Stimulated activated CD8-positive, alpha-beta memory T cell treated with anti-CD3 and anti-CD28 coated beads, Interleukin-15, amount 100 ng/mL, for 48 hours (primary cell): ENCODE measurements at places on chromosomes 5 and 9.

- no peak for DNase-seq
Observed at GRCh38 chr5:125331987-125332598, 585.7 kb upstream of the ZNF608 start.

GRCh38 chr5:142650060-142650459 is 35.8 kb downstream of the FGF1 start:
- no peak for DNase-seq

- DNase-seq = no peak
Observed at GRCh38 chr5:123671042-123671441, 159.1 kb downstream of the CSNK1G3 start.

GRCh38 chr5:19880859-19881436 is 107.1 kb downstream of the CDH18 start:
- no peak for DNase-seq

DNA sequence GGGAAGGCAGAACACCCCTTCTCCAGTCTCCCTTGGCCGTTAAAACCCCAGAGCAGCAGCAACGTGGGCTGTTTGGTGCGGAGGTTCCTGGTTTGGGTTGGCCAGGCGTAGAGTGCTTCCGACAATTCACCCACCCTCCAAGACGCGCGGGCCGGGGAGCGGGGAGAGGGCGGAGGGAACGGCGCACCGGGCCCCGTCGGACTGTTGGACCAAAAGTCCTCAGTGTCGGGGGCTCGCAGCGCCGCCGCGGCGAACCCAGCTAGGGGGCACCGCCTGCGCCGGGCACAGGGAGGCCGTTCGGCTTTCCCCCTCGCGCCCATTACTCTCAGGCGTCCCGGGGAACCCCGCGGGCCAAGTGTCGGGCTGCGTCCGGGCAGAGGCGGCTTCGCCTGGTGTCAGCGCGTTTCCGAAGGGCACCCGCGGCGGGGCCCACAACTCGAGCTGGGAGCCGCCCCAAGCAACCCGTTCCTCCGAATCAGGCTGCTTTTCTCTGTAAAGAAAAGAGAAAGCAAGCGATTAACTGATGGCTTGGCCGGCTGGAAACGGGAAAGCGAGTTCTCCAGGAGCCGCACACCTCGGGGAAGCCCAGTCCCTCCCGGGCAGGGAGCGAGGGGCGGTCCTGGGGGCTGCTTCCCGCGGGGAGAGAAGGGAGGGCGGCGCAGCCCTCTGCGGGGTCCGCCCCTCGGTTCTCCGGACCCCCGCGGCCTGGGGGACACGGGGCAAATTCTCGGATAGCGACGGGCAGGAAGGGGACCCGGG is 145.5 kb downstream of the ERCC6L2 start:
- DNase-seq = no peak

DNA sequence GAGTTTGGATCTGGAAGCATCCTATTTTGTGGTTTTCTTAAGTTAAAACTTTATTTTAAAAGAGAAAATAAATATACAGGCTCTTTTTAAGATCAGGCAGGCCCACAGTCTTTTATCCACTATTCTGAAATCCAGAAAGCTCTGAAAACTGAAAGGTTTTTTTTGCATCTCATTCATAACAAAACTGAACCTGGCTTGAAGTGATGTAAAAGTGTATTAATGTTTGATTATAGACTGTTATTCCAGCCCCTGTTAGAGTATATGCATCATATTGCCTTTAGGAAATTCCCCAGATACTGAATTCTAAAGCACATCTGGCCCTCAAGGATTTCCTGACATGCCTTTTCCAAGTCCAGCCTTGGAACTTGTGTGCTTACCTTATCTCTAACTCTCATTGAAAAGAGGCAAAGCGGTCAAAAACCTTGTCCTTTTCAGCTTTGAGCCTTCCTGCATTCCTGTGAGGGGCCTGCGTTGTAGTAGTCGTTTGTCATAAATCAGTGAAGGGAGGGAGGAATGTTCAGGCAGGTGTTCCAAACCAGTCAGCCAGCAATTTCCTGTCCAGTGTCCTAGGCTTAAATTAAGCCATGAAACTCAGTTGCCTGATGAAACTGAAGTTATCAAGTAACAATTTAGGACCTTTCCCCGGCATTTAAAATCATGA is 110.4 kb downstream of the TLE4 start:
- DNase-seq = no peak

- DNase-seq = no peak
Observed at GRCh38 chr5:16131878-16132277, 47.7 kb downstream of the MARCHF11 start.

GRCh38 chr9:15253786-15254185 is 53.2 kb downstream of the TTC39B start:
- no peak for DNase-seq

DNA sequence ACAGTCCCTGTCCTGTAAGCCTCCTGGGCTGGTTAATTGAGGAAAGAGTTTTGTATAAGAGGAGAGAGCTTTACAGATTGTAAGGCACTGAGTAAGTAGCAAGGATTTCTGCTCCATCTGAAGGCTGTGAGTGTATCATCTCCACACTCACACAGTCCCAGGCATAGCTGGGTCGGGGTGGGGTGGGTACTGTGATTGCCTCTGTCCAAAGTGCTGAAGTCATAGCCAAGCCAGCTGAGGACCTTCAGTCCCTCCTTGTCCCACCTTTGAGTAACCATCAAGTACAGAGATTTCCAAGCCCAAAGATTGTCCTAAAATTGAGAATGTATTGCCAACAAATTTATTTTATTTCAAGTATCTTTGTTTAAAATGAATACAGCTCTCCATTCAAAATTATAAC is 5.5 kb upstream of the DNAJB5 start:
- DNase-seq = no peak

- no peak for DNase-seq
Observed at GRCh38 chr5:7209658-7210057, 186.3 kb upstream of the ADCY2 start.

GRCh38 chr5:153879596-153879995 is 159.1 kb downstream of the FAM114A2 start:
- DNase-seq = no peak

DNA sequence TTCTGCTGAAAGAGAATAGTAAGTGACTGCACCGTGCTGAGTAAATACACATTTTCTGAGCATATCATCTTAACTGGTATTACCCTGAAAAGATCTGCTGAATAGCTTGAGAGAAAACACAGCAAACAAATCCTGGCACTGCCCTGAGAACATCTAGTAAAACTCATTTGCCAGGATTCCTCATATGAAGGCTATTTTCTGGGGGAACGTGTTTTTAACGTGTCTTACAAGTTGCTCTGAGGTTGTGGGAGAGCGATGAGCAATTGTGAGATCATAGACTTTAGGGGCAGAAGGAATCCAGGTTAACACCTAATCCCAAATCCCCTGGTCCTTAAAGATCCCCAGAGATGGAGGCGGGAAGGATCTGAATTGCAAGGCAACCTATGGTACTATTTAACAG is 331.9 kb upstream of the RFX3 start:
- no peak for DNase-seq

GRCh38 chr9:125272697-125273096 is 11.1 kb downstream of the GAPVD1 start:
- no peak for DNase-seq

- DNase-seq = no peak
Observed at GRCh38 chr9:116544896-116545295, 142.2 kb upstream of the TRIM32 start.

DNA sequence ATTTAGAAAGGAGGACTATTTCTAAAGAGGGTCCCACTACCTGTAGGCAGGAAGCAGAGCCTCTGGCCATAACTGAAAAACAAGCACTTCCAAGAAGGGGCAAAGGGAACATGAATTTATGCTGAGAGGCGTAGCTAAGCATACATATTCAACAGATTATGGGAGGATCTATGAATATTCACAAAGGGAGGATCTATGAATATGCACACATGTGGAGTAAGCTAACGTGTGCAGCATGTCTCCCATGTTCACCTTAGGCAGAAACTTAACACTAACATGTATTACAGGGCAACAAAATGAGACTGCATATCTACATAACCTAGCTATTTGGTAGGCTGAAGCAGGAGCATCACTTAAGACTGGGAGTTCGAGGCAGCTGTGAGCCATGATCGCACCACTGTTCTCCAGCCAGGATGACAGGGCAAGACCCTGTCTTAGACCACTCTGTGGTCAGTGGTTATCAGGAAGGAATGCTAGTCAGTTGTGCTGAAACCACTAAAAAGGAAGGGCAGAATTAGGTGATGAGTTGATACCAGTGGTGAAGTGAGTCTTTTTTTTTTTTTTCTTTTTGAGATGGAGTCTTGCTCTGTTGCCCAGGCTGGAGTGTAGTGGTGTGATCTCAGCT is 20.8 kb downstream of the FXN start:
- no peak for DNase-seq

GRCh38 chr5:122051569-122051968 is 26.5 kb downstream of the LOX start:
- DNase-seq = no peak

DNA sequence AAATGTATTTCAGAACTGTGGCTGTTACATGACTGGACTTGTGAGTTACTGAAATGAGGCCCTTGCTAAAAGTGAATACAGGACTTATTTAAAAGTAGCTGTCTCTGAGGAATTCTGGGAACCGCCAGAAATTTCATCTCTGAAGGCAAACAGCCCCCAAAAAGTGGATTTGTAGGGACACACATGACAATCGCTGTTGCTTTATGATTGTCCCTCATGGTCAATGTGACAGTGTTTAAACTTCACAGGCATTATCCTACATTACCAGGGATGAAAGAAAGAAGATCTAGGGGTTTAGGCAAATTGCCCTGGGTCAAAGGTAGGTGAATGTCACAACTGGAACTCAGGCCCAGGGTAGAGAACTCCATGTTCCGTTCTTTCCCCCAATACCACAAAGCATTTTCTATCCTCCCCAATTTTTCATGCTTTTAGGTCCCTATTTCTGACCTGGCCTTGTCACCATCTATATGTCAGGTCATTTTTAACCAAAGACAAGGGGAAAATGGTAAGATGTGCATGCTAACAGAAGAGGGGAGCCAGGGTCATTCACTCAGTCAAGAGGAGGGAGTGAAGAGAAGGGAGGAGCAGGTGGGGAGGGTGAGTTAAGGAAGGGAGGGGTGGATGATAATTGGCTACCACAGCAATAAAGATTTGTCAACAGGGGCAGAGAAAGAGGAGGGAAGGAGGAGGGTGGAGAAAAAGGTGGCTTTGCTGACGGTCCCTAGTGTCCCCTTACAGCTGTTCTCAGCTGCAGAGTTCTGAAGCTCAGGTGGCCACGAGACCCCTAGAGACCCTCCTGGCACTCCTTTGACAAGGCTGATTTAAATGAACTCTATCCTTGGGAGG is 57.8 kb upstream of the GLRX start:
- DNase-seq = no peak

DNA sequence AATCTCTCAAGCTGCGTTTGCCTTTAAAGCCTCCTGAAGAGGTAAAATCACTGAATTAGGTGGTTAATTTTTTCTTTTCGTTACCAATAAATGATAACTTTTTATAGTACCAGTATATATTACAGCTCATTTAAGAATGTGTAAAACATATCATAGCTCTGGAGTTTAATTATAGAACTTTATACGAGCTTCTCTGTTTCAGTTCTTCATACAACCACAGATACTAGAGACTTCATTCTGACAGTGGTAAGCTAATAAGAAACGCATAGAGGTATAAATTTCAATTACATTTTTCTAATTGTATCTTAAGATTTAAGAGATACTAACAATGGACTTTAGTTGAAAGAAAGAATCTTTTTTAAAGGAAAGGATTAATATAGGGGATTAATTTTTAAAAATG is 73.9 kb downstream of the PBX3 start:
- no peak for DNase-seq

- peak; percentile 24 for DNase-seq
Observed at GRCh38 chr5:174724484-174725260, at the start of gene MSX2. Gene MSX2, plus strand, starts transcription at chr5:174724582. Its CDS starts 78 bp downstream, at chr5:174724660.

DNA sequence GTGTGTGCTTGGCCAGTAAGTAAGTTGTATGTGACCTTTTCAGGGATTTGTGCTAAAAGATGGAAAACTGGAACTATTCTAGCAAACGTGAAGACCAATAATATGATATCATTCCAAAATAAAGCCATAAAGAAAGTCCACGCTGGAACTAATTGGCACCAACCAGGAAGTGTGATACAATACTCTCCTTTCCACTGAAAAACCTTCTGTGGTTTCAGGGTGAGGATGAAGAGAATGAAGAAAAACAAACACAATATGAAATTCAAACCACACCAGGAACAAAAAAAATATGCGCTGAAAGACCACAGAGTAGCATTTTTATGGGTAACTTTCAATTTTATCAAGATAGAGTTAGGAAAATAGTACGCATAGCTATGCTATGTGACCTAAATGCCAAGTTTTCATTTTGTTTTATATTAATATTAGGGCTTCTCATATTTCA is 105.8 kb downstream of the EFNA5 start:
- DNase-seq = no peak

DNA sequence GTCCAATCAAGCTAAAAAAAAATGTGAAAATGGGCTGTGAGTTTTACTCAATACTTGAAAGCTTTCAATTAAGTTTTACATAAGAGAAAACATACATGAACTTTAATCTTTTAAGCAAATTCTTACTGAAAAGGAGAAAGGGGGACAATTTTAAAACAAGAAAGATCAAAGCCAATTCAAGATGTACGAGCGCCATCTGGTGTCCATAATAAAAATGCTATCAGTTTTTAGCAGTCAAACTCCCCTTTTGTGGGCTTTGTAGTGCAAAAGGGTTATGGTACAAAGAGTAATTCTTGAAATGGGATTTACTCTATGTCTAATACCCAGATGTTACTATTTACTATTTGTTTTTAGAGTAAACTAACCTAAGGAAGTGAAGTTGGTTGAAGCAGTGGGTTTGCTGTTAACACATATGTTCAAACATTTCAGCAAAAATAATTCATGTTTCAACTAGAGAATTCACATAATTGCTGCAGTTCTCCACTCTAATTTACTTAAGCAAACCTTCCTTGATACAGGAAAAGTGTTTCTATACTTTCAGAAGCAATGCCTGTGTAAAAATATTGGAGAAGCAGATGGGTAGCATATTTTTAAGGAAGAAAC is 228.2 kb upstream of the TYRP1 start:
- no peak for DNase-seq

DNA sequence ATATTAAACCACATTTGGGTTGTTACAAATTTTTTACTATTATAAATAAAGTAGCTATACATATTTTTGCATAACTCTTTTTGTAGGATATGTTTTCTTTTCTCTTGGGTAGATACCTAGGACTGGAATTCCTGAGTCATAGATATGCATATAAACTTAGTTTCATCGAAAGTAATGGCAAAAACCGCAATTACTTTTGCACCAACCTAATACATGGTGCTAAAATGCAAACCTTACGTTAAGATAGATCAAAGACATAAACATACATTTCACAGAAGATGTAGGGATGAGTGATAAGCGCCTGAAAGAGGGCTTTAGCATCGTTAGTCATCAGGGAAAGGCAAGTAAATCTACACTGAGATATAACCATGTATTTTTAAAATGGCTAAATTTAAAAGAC is 178.4 kb upstream of the EFNA5 start:
- no peak for DNase-seq

DNA sequence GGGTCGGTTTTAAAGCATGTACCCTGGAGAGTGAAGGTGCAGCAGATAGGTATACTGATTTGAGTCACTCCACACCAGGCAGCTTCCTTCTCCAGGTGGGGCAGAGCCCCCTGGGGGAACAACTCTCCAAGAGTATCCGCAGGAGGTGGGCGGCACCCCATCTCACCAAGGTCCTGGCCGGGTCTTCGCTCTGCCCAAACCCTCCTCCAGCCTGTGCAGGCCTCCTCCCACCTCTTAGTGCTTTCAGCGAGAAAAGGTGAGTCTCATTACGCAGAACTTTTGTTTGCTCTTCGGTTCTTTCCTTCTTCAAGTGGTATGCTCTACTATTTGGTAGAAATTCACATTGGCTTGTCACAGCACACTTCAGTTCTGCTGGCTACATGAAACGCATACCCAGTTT is 13.7 kb downstream of the SPACA9 start:
- no peak for DNase-seq

- DNase-seq = no peak
Observed at GRCh38 chr5:168360521-168361285, 69.3 kb downstream of the WWC1 start.
